ENCODE measurements at places on chromosomes 3 and 15.
A peak's percentile ranks its signal among the peaks of the same experiment; 100 is the strongest.

DNA sequence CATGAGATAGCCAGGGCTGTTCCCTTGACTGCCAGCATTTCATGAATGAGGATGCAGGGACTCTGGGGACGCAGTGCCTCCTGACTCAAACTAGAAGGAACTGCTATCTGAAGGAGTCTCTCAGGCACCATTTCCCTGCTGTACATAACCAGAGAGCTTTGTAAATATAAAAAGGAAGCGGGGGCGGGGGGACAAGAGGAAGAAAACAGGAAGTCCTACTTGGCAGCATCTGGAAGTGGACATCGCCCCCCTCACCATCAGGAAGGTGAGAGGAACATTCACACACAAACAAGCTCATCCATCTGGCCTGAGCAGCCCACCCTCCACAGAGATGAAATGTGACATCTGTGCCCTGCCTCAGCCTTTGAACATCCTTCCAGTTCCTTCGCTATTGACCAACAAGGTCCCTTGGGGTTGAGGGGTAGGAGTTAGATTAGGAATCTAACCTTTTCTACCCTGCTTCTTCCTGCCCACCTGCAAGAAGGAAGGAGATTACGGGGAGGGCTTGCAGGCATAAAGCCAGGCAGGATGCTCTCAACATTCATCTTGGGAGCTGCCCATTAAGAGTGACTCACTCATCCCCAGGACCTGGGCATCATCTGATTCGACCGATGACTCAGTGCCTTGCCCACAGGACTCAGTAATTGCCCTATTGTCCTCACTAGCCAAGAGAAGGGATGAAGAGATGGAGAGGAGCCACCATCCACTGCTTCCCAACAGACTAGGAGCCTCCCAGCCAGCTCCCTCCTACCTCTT lies 31.9 kb downstream of the SH3BP5 start:
- no peak for DNase-seq

- no peak for DNase-seq
Measured at GRCh38 chr15:81098861-81099651, 35.0 kb upstream of the CFAP161 start.

GRCh38 chr3:85567071-85567676 lies 608.4 kb downstream of the CADM2 start:
- DNase-seq = no peak

DNA sequence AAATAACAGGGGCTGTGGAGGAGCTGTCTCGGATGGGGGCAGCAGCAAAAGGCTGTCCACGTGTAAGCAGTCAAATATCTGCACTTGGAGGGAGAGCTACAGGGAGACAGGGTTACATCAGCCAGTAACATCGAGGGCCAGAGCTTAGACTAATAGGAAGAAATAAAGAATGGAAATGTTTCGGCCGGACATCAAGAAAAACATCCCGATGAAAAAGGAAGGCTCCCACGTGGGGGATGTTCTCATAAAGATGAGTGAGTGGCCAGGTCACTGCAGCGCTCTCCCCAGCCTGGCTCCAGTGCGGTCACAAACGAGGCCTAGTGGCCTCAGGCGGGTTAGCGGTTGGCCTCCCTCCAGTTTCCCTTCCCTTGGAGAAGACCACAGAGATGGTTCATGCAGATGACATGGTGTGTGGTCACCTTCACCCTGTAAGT lies 56.1 kb upstream of the WNT5A start:
- DNase-seq = no peak

DNA sequence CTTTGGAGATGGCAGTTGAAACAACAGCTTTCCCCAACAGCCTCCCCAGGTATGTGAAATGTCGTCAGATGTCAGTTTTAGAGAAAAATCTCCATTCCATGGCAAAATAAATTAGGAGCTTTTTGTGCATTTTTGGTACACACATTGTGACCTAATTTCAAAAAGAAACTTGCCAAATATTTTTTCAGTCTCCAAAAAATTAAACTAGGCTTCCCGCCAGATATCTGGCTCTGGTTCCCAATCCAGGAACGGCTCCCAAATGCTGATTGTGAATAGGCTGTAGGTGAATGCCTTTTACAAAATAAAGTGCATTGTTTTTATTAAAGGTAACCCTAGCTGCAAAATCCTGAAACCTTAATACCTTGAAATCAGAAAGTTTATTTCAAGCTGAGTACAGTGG lies 10.9 kb downstream of the KCNAB1 start:
- no peak for DNase-seq

- no peak for DNase-seq
Measured at GRCh38 chr3:122067588-122068240, 12.6 kb downstream of the CD86 start.

GRCh38 chr3:17741621-17742101 lies 770 bp downstream of the TBC1D5 start:
- no peak for DNase-seq

GRCh38 chr15:68375191-68375631 lies 56.8 kb downstream of the ITGA11 start:
- DNase-seq = no peak

DNA sequence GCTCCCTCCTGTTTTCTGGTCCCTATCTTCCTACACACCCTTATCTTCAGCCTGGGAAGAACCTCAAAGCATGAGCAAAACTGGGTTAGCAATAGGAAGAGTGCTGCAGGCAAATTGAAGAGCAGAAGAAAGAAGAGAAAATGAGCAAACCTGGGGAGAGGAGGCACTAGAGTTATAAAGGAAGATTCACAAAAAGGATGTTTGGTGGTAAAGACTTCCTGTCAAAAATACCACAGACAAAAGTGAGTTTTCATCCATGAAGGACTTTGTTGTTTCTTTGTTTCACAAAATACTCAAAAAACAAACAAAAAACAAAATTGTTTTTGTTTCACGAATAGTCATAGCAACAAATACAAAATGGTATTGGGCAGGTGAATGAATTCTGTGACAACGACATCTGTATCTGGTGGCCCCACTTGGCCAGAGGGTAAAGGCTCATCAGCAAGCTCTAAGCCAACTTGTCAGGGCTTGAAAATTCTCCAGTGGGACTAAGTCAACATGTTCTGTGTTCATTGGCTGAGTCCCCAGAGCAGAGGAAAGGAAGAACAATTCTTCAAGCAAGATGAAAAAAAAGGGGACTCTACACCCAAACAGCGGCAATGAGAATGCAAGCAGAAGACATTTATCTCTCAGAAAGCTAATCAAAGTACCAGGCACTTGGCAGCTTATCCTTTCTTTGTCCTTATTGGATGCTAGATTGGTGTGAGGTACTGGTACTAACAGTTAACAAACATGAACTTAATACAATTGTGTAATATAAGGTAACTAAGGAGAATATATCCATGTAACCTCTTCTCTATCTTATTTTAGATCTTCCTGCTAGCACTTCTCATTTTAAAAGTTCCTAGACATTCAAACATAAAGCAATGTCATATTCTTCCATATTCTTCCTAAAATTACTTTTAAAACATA lies 9.7 kb downstream of the ATP8B4 start:
- no peak for DNase-seq

DNA sequence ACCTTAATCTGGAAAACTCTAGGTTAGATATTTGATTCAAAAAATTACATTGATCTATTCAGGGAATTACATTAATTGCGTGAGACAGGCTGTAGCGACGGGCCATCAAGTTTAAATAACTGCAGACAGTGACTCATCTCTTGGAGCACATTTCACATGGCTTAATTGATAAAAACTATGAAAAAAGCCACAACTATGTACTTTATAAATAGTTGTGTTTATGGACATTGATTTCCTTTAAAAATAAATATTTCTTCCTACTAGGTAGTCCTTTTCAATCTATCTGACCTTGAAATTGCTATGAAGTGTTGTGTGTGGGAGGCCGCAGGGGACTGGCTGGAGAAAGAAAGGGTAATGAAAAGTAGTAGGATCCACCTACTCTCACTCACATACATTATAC lies 157.8 kb downstream of the IL1RAP start:
- no peak for DNase-seq

- no peak for DNase-seq
Measured at GRCh38 chr3:186109897-186110803, 1.3 kb upstream of the ETV5 start.

DNA sequence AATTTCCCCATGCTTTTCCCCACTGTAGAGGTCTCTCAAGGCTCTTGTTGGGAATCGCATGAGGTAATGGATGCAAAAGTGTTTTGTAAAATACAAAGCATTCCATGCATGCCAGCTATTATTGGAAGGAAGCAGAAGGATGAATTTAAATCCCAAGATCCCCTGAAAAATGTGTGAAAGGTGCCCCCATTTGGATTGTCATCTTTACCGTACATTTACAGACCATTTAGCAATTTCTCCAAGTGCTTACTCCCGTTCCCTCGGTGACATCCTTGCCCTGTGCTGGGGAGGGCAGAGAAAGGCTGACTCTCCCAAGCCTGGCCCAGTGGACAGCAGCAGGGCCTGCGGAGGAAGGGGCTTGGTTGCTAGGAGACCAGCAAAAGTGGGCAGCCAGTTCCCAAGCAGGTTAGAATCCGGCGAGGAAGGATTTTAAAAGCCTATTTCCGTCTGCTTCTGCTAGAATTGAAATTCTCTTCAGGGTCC lies 31.1 kb upstream of the NEO1 start:
- no peak for DNase-seq

DNA sequence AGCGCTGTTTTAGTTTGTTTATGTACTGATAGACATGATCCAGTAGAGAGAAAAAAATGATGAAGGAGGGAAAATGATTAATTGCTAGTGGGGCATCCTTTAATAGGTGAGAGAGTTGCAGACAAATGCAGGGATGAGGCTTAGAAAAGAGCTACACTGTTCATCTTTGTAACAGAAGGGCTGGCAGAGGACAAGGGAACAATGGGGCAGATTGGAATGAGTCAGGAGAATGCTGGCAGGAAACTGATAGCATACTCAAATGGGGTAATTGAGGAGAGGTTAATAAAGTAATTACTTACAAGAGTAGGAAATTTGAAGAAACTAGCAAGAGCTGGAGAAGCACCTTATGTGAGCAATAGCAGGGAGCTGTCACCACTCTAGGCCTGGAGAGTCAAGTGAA lies 170.9 kb downstream of the OXSM start:
- no peak for DNase-seq

- no peak for DNase-seq
Measured at GRCh38 chr3:172356427-172356826, 91.8 kb downstream of the GHSR start.

DNA sequence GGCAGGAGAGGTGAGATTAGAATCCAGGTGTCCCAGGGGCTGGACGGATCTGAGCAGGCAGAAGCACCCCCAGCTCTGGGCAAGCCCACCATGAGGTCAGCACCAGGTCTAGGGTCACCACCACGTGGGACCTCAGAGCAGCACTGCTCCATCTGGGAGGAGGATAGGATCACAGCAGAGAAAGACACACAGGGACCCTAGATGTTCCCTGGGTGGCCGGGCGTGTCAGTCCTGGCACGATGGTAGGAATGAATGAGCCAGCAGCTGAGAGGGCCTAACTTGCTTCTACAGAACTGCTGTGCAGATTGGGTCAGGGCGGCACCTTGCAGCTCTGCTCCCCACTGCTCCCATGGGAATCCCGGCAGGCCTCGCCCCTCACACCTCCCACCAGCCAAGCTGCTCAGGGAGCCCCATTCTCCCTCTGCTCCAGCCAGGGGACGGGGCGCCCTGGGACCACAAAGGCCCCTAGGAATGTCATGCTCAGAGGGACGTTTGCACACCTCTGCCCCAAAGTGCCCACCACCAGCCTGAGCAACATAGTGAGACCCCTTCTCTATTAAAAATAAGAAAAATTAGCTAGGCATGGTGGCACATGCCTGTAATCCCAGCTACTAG lies 66.3 kb downstream of the ZNF445 start:
- no peak for DNase-seq

GRCh38 chr15:59242649-59243048 lies 36.0 kb downstream of the LDHAL6B start:
- no peak for DNase-seq

GRCh38 chr3:195238586-195239118 lies 32.3 kb downstream of the XXYLT1 start:
- no peak for DNase-seq

DNA sequence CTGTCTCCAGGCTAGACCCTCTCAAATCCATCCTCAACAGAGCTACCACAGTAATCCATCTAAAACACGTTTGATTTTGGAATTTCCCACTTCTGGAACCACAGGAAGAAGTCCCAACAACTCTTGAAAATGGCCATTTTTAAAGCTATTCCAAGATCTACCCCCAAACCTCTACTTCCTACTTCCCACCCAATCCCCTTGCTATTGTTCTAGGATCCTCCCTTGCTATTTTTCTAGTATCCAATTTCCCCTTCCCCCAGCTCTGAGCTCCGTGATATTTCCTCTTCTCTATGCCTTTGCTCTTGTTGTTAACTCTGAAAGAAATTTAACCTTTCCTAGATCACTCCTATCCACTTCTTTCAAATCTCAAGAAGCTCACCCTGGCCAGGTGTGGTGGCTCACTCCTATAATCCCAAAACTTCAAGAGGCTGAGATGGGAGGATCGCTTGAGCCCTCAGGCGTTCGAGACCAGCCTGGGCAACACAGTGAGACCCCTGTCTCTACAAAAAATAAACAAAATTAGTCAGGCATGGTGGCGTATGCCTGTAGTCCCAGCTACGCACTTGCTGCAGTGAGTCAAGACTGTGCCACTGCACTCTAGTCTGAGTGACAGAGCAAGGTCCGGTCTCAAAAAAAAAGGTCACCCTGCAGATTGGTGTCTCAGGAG lies 13.0 kb downstream of the UACA start:
- DNase-seq = no peak

- DNase-seq = no peak
Measured at GRCh38 chr3:177287231-177287630, 89.9 kb upstream of the TBL1XR1 start.

DNA sequence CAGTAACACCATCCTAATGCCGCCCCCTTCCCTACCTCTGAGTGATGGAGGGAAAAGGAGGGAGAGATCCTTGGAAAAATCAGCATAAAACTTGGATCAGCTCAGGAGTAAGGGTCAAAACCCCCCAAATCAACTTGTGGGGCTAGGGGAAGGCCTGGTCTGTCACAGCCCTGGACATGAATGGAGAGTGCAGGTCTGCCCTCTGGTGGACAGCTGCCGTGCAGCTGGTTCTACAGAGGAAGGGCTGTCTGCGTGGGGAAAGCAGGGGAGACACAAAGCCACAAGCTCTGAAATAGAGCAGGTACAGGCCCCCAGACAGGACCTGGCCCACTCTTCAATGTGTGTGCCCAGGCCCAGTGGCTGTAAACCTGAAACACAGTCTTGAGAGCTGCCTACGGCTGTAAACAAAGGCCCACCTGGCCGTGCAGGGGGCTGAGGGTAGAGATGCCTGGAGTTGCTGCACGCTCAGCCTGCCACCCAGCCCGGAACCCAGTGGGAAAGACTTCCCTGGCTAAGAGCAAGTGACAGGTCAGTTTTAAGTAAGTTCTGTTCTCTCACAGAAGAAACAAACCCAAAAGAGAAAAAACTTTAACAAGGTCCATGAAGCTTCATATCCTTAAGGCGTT lies 16.4 kb downstream of the CLK3 start:
- peak; percentile 20 for DNase-seq

DNA sequence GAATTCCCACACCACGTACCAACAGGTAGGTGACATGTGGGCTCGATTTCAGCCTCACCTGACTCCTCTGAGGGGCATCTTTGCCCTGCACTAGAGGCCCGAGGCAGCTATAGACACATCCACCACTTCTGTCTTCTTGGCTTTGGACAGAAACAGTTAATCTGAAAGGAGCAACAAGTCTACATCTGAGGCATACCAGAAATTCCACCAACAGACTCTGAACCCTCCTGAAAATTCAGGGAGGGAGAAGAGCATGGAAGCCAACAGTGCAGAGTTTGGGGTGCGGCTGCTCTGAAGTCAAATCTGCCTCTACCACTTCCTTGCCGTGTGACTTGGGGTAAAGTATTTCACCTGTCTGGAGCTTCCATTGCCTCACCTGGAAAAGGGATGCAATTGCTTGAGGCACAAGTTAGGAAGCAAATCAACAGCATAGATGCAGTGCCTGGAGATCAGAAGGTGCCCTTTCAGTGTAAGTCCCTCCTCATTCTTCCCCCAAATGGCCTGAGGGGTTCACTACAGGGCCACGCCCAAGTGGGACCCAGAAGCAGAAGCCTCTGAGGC lies 119.8 kb downstream of the SHQ1 start:
- DNase-seq = no peak

Measured in stimulated activated CD4-positive, alpha-beta T cell treated with anti-CD3 and anti-CD28 coated beads, TNF-alpha, amount 100 ng/mL, for 4 hours (primary cell).